ENCODE measurements at places on chromosomes 1 and 21.

DNA sequence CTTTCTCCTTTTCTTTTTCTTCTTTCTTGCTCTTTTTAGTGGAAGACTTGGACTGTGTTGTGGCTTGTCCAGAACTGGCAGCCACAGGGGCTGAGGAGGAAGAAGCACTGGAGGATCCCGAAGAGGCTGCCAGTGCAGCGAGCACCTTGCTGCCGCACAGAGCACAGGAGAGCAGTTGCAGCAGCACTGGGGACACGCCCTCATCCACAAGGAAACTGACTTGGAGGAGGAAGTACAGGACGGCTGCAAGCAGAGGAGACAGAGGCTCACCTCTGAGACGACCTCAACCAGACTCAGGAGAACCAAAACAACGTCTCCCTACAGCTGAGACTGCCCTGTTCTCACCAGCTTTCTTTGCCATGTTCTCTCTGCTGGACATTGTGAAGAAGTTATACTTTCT, 88.9 kb downstream of the UBR4 start:
- DNase-seq = no peak

- DNase-seq = no peak
These were observed 34.2 kb upstream of the GPR137B start for GRCh38 chr1:236108027-236108648.

DNA sequence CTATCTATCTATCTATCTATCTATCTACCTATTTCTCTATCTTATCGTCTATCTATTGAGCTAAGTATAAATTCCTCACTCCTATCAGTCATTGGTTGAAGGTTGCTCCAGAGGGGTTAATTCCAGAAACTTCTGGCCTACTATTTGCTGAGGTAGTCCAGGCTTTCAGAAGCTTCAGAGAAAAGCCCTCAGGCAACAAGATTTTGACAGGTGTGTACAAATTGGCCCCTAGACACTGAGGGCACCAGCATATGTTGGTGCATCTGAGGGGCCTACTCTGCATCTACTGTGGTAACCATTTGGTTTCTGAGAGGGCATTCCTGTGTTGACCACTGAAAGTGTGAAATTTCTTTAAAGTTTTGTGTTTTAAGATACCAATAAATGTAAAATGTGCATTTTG, 265.2 kb upstream of the B3GALT2 start:
- DNase-seq = no peak

GRCh38 chr1:20031836-20032235, 38.2 kb upstream of the PLA2G5 start:
- DNase-seq = no peak

DNA sequence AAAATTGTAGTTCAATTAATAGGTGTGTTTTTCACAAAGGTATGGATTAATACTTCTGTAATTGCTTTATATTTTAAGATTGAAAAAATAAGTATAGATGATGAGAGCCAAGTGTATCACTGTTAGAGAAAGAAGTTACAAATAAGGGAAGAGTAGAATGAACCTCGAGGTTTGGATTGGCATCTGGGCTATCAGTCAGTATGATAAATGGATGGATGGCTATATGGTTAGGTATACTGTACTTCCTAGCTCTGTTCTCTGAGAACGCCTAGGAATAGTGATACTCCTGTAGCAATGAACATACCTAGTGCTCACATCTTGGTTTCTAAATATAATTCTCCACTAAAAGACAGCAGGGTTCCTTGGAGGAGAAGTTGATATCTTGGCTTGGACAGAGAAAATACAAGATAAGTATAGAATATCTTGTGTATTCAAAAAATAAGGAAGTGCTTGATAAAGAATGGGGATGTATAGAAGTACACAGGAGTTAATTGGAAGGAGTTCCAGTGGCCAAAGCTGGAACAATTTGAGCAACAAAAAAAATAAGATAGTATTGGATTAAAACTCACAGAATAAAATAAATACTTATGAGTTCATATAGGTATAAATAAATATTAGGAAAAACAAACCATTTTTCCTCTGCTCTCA, 12.4 kb downstream of the IPO9 start:
- DNase-seq = no peak

DNA sequence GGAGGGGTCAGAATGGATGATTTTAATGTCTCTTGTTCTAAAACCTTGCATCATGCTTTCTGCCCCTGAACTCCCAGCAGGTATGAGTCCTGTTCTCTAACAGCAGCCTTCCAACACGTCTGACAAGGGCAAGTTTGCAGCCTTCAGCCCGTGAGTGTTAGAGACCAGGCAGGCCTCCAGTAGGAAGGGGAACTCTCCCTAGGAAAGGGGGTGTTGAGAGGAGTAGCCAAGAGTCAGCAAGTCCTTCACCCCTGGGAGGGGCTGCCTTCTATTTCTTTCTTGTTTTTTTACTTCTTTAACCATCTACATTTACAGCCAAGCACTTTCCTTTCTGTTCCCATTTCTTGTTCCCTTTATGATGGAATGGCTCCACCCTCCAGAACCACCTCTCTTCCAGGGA, 14.2 kb downstream of the BATF3 start:
- DNase-seq = no peak

DNA sequence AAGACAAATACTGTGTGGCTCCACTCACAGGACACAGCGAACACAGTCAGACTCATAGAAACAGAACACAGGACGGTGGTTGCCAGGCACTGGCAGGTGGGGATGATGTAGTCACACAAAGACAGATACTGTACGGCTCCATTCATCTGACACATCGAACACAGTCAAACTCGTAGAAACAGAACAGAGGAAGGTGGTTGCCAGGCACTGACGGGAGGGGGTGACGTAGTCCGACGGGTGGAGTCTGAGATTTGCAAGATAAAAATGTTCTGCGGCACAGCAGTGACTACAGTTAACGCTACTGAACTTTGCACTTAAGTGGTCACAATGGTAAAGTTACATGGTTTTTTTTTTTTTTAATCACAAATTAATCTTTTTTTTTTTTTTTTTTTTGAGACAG, 18.7 kb downstream of the C21orf58 start:
- no peak for DNase-seq

All from stimulated activated CD4-positive, alpha-beta T cell treated with anti-CD3 and anti-CD28 coated beads, Interleukin-15, amount 100 ng/mL, for 1 hour (primary cell).